Activated T-helper 17 cell treated with anti-CD3 and anti-CD28 coated beads, Interleukin-2, amount 50 U/mL, for 72 hours (primary cell): ENCODE measurements at places on chromosomes 2 and 18. TPM values are rescaled to one million over a fixed set of nuclear protein-coding genes. Genes with fewer than 3 reads are reported as not detected.
A peak's percentile ranks its signal among the peaks of the same experiment; 100 is the strongest.

- H3K27ac ChIP-seq, result peak overlapping the region; percentile 98
- peaks cover 12% of the 10 kb centered on the region for H3K36me3 ChIP-seq
- H3K4me1 ChIP-seq, result peaks cover 37% of the 10 kb centered on the region
- peak; percentile 88 for ATAC-seq
Observed at GRCh38 chr2:65300761-65301711, 73.4 kb downstream of the ACTR2 start.

DNA sequence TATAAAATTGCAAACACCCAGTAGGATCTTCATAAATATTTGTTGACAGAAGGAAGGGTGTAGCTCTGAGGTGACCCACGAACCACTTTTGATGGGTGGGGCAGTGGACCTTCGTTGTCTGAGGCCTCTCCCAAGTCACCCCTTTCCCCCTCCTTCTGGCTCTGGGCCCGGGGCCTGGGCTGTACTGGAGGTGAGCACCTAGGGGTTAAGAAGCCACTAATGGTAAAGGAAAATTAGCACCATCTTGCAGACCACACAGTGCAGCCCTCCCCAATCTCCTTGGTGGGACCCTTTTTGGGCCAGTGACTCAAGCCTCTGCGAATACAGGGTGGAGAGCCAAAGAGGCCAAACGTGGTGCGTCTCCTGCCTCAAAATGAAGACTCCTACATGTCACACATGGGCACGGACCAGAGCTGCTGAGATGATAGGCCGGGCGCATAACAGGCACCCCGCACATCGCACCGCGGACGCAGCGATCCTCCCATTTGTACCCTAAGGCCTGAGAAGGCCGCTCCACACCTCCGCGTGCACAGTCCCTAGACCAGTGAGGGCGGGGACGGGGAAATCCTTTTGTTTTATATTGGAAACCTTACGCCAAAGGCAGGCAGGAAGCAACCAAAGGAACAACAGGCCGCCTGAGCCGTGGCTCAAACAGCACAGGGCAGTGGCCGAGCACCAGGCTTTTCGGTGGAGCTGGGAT, 31.9 kb upstream of the ATP6V1B1 start:
- H3K4me1 ChIP-seq, result peaks cover 10% of the 10 kb centered on the region
- ATAC-seq, result no peak
- H3K27ac ChIP-seq, result no peak overlapping the region
- H3K27me3 ChIP-seq, result peaks cover 73% of the 10 kb centered on the region
- H3K4me3 ChIP-seq, result no peak overlapping the region

DNA sequence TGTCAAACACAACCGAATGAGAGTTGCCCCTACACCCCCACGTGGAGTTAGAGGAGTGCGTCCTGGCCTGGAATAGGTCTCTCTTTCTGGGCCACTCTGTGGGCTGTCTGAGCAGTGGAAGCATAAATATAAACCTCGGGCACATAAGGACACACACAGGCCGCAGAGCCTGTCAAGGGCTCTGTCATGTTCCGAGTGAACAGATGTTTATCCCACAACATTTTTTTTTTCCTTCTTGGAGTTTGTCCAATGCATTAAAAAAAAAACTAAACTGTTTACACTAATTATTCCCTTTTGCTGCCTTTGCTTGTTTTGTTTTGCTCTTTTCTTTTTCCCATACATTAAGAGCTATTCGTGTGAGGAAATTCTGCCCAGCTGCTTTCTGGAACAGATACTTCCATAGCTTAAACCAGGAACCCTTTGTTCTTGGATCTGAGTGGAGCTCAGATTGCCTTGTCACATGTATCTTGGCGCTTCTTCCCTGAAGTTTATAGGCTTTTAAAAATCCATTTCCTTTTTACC, 228.3 kb upstream of the FOSL2 start:
- H3K27ac ChIP-seq, result no peak overlapping the region
- ATAC-seq, result no peak
- H3K4me3 ChIP-seq, result no peak overlapping the region
- peaks cover 7% of the 10 kb centered on the region for H3K36me3 ChIP-seq
- H3K4me1 ChIP-seq, result no peaks in the 10 kb centered on the region

- H3K4me1 ChIP-seq, result no peaks in the 10 kb centered on the region
- peaks cover under 1% of the 10 kb centered on the region for H3K27me3 ChIP-seq
- no peak overlapping the region for H3K4me3 ChIP-seq
- no peak for ATAC-seq
Observed at GRCh38 chr2:150417278-150417677, 70.2 kb downstream of the RND3 start.

- H3K27me3 ChIP-seq, result peaks cover 3% of the 10 kb centered on the region
- no peak overlapping the region for H3K4me3 ChIP-seq
- no peak for ATAC-seq
- H3K4me1 ChIP-seq, result no peaks in the 10 kb centered on the region
- H3K36me3 ChIP-seq, result no peaks in the 10 kb centered on the region
Observed at GRCh38 chr2:151297882-151298281, 8.4 kb upstream of the NMI start.

DNA sequence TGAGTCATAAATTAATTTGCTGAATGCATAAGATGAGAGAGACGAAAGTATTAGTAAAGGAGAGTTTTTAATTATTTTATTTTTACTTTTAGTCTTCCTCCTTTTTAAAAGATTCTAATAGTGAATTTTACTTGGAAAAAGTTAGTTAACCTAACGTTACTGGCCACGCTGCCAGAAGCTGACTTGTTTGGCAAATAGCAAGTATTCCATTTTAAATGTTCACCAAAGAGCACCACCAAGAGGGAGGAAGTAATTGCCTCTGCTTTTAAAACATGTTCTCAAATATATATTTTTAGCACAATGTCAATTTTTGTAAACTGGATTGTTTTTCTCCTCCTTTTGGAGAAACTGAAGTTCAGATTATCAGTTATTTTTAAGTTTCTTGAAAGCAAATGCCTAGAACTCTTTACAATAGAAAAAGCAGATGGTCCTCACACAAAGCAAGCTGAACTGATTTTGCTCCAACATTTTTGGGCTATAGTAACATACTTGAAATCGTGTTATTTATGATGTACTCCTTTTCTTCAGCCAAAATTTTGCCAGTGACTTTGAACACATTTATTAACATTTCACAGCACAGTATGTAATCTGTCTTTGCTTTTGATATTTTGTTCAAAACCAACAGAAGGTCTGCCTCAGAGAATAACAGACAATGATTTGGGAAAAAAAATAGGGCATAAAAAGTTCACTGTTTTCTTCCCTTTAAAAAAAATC, 1311.0 kb upstream of the FAM98A start:
- H3K4me3 ChIP-seq, result no peak overlapping the region
- ATAC-seq, result no peak
- H3K27me3 ChIP-seq, result no peaks in the 10 kb centered on the region
- no peaks in the 10 kb centered on the region for H3K4me1 ChIP-seq
- no peaks in the 10 kb centered on the region for H3K36me3 ChIP-seq
- no peak overlapping the region for H3K27ac ChIP-seq

- H3K27me3 ChIP-seq, result no peaks in the 10 kb centered on the region
- no peaks in the 10 kb centered on the region for H3K36me3 ChIP-seq
- no peak overlapping the region for H3K27ac ChIP-seq
- no peak for ATAC-seq
- H3K4me1 ChIP-seq, result no peaks in the 10 kb centered on the region
Observed at GRCh38 chr2:216960671-216961268, 100.9 kb upstream of the TNP1 start.

GRCh38 chr2:185384822-185385560, 353.6 kb upstream of the FSIP2 start:
- no peaks in the 10 kb centered on the region for H3K36me3 ChIP-seq
- H3K4me1 ChIP-seq, result no peaks in the 10 kb centered on the region
- no peak for ATAC-seq

GRCh38 chr2:85009019-85009618, 38.2 kb downstream of the KCMF1 start:
- peaks cover 54% of the 10 kb centered on the region for H3K4me1 ChIP-seq
- peak; percentile 53 for ATAC-seq
- H3K4me3 ChIP-seq, result peak overlapping the region; percentile 63
- H3K27me3 ChIP-seq, result no peaks in the 10 kb centered on the region
- H3K27ac ChIP-seq, result peak overlapping the region; percentile 82

DNA sequence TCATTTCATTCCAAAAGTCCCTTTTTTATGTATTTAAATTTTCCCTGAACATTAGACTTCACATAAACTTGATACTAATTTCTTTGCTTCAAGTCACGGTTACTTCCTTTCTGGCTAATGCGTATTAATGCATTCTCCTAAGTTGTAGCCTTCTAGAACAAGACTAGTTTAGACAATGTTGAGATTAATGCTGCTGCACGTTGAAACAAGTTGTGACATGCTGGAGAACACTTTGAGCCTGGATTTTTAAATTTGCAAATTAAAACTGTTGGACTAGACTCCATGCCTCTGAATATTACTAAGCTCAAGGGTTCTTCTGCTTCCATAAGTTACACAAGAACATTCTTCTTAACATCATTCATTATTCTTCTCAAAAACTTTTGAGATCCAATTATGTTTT, 29.1 kb downstream of the ID2 start:
- H3K4me1 ChIP-seq, result no peaks in the 10 kb centered on the region
- H3K27ac ChIP-seq, result no peak overlapping the region
- H3K36me3 ChIP-seq, result no peaks in the 10 kb centered on the region
- no peak for ATAC-seq
- no peak overlapping the region for H3K4me3 ChIP-seq

GRCh38 chr2:134173338-134174016, 80.4 kb upstream of the MGAT5 start:
- H3K36me3 ChIP-seq, result peaks cover 21% of the 10 kb centered on the region
- no peaks in the 10 kb centered on the region for H3K27me3 ChIP-seq
- no peak for ATAC-seq
- H3K27ac ChIP-seq, result peak overlapping the region; percentile 65

DNA sequence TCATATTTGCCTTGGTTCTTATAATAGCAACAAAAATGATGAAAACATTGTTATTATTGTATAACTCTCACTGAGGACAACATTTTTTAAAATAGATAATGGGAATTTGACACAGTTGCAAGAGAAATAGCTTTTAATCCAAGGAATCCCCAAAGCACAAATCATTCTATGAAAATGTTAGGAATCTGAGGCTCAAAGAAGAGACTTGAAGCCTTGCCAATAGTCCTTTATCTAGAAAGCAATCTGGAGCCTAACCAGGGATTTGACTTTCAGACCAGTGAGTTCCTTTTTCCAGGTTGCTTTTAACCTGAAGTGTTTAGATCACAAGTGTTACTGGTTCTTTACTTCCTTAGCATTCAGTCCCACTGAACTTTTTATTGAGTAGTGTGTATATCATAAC, 574.5 kb upstream of the ZEB2 start:
- ATAC-seq, result no peak
- H3K27ac ChIP-seq, result no peak overlapping the region
- H3K27me3 ChIP-seq, result peaks cover 6% of the 10 kb centered on the region
- no peak overlapping the region for H3K4me3 ChIP-seq
- no peaks in the 10 kb centered on the region for H3K36me3 ChIP-seq
- no peaks in the 10 kb centered on the region for H3K4me1 ChIP-seq

GRCh38 chr18:59011786-59012185, 127.9 kb upstream of the SEC11C start:
- no peak for ATAC-seq
- no peak overlapping the region for H3K4me3 ChIP-seq
- H3K4me1 ChIP-seq, result no peaks in the 10 kb centered on the region
- no peaks in the 10 kb centered on the region for H3K36me3 ChIP-seq
- no peak overlapping the region for H3K27ac ChIP-seq

- H3K4me1 ChIP-seq, result no peaks in the 10 kb centered on the region
- ATAC-seq, result no peak
- no peak overlapping the region for H3K4me3 ChIP-seq
- H3K27ac ChIP-seq, result no peak overlapping the region
- H3K36me3 ChIP-seq, result no peaks in the 10 kb centered on the region
Observed at GRCh38 chr2:23513872-23514793, 129.2 kb downstream of the KLHL29 start.

GRCh38 chr2:202108345-202108744, 35.3 kb downstream of the KIAA2012 start:
- peaks cover 30% of the 10 kb centered on the region for H3K27me3 ChIP-seq
- no peaks in the 10 kb centered on the region for H3K4me1 ChIP-seq
- ATAC-seq, result no peak
- H3K4me3 ChIP-seq, result no peak overlapping the region
- no peak overlapping the region for H3K27ac ChIP-seq

DNA sequence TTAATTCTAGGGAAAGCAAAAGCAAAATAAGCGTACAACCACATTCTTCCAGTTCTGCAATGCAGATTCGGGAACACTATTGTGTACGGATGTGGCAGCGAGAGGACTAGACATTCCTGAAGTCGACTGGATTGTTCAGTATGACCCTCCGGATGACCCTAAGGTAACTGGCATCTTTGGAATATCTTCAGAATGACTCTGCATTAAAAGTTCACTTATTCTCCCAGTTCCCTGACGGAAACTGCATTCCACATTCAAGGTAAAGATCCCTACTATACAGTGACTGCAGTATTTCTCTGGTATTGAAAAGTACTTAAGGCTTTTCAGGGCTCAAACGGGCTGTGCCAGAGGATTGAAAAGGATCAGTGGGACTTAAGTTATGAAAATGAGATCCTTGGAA, 10.9 kb downstream of the DDX18 start:
- no peaks in the 10 kb centered on the region for H3K27me3 ChIP-seq
- no peak overlapping the region for H3K4me3 ChIP-seq
- no peak for ATAC-seq
- H3K27ac ChIP-seq, result no peak overlapping the region
- no peaks in the 10 kb centered on the region for H3K4me1 ChIP-seq

- no peaks in the 10 kb centered on the region for H3K27me3 ChIP-seq
- peaks cover 19% of the 10 kb centered on the region for H3K4me1 ChIP-seq
- peak overlapping the region; percentile 87 for H3K27ac ChIP-seq
- peak; percentile 89 for ATAC-seq
Observed at GRCh38 chr2:151637271-151637781, 97.0 kb downstream of the NEB start.

DNA sequence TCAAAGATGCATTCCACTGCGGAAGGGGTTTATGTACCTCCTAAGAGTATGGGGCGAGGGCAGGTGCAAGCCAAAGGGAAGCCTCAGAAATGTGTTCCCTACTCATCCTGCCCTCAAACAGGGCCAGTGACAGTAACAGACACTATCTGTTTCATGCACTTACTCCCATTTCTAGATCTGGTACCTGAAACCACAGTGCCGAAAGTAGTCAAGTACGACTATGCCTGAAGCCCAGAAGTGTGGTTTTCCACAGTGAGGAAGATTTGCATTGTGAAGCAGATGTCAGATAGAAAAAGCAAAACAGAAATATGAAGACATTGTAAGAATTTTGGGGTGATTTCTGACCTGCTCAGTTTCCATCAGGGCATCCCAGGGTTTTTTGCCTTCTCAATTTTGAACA, 748.7 kb downstream of the RNF144A start:
- no peaks in the 10 kb centered on the region for H3K27me3 ChIP-seq
- peak overlapping the region; percentile 37 for H3K4me3 ChIP-seq

- H3K36me3 ChIP-seq, result no peaks in the 10 kb centered on the region
- H3K27me3 ChIP-seq, result no peaks in the 10 kb centered on the region
- no peak overlapping the region for H3K4me3 ChIP-seq
- ATAC-seq, result no peak
- H3K27ac ChIP-seq, result no peak overlapping the region
Observed at GRCh38 chr18:54389143-54389505, 31.4 kb downstream of the C18orf54 start.

GRCh38 chr18:11521853-11522252, 87.5 kb upstream of the SLC35G4 start:
- H3K4me3 ChIP-seq, result no peak overlapping the region
- no peaks in the 10 kb centered on the region for H3K4me1 ChIP-seq
- H3K27ac ChIP-seq, result no peak overlapping the region
- no peak for ATAC-seq

DAW1 gene
- total RNA-seq, result not detected

TIMM21 gene
- 60.7 TPM for total RNA-seq

DYSF gene
- not detected for total RNA-seq

SERPINB12 gene
- total RNA-seq, result not detected

COLEC11 gene
- total RNA-seq, result 0.54 TPM

CCDC68 gene
- 0.16 TPM for total RNA-seq

REG1B gene
- not detected for total RNA-seq

CBLN2 gene
- not detected for total RNA-seq

VWC2L gene
- not detected for total RNA-seq

L3MBTL4 gene
- 0.19 TPM for total RNA-seq

HAT1 gene
- 85.0 TPM for total RNA-seq

TTC21B gene
- total RNA-seq, result 21.3 TPM

HAAO gene
- total RNA-seq, result 0.98 TPM

DLGAP1 gene
- total RNA-seq, result 1.2 TPM
